NCI-H2107 (cell line): ENCODE measurements at places on chromosomes 7 and 10.

DNA sequence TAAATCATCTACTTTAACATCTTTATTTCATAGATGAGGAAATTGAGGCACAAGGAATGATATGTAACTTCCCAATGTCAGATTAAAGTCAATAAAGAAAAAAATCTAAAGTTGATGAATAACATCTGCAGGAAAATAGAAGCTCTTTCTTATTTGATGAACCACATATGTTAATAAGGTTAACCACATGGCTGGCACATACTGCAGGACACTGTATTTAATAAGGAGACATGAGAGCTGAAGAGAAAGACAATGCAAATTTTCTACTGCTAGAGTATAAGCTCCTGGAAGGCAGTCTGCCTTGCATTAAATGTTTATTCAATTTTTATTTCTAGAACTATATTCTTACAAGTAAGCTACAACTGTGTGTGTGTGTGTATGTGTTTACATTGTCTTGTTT lies 4.4 kb downstream of the RAB11FIP2 start:
- DNase-seq, result no peak

DNA sequence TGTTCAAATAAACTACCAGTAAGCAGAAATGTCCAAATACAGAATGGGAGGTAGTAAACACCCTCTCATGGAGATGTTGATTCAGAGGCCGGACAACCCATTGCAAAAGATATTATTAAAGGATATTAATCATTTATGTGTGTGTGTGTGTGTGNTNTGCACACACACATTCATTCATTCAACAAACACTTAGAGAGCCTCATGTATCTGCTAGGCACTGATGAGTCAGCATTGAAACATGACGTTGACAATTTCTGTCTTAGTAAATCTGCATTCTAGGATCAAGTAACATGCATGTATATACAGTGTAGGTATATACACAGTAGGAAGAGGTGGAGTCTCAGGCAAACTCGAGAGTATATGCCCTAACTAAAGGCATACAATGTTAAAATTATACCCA lies 187.0 kb downstream of the ZNF365 start:
- DNase-seq, result no peak

DNA sequence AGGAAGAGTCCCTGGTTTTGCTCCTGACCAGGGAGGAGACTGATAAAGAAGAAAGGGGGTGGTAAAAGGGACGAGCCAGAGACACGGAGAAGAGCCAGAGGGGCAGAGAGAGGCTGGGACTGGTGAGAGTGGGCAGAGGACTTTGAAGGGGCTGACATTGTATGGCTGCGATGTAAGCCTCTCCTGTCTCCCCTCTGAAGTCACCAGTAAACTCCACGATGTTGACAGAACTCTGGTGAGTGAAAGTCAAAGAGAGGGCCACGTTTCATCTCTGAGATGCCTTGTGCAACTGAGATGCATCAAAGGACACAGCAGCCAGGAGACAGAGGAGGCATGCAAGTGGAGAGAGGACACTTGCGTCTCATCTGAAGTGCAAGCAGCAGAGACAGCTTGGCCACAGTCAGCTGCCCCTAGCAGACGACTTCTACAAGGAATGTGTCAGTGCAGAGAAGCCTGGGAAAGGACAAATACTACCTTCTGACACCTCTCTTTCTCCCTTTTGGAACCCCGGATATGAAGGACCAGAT lies 54.3 kb downstream of the SMKR1 start:
- DNase-seq, result no peak

- no peak for DNase-seq
Measured at GRCh38 chr7:15461576-15461975, 100.2 kb downstream of the AGMO start.

DNA sequence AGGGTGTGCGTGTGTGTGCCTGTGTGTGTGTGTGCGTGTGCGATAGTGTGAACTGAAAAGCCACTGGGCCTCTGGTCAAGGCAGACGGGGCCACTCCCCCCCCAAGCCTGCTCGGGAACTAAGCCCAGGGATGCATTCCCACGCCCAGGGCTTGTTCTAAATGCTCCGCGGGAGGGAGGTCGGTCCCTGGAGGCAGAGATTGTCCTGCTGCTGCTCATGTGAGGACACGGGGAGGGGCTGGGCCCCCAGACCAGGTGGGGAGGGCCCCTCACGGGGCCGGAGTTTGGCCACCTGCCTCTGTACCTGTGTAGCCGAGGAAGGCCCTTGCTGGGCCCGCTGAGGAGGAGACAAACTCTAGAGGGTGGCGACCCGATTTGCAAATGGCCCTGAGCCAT lies 93.9 kb downstream of the PDGFA start:
- no peak for DNase-seq

DNA sequence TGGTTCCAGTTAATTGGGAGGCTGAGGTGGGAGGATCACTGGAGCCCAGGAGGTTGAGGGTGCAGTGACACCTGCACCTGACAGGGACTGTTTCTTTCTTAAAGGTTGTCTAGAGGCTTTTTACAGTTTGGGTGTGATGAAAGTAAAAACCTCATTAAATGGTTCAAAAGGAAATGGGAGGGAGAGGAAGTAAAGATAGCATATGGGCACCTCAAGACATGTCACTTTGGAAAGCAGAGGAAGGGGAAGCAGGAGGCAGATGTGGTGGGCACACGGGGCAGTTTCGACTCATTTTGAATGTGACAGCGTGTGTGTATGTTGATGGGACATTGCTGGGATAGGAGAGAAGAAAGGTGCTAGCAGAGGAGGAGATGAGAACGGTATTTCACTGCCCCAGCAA lies 203.1 kb downstream of the MLLT10 start:
- DNase-seq, result no peak

DNA sequence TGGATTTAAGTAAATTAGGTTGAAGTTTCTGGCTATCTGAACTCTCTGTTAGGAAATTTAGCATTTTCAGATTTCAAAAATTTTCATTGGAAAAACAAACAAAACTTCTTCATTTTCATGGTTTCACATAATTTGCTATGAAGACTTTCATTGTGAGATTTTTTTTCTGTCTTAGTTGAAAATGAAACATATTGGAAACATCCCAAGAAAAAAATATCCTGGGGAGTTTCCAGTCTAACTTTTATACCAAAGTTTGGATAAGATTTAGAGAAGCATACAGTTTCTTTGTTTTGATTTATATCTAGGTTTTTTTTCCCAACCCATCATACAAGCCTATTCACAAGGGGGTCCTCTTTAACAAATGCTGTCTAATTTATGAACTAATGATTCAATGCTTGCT lies 300.5 kb upstream of the SEMA3A start:
- no peak for DNase-seq

DNA sequence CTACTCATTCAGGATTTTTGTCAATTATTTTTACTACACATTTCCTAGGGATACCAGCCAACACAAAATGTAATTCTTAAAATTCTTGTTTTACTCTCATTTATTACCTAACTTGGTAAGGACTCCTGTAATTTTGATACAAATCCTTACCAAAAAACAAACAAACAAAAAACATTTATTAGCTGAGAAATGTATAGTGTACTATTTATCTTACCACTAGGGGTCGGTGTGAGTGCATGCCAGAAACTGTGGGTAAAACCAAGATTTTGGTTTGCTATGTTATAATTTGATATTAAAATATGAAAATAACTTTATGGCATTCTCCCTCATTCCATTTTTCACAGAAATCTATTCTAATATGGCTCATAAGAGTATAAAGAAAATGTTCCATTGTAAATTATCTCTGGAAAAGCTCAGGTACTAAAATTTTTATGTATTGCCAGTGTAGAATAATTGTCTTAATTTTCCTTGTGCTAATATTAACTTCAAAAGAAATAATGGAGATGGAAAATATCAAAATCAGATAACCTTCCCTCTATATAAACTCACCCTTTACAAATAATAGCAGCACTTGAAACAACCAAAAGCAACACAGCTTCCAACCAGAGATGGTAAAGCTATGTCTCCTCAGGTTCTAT lies 290.8 kb upstream of the PCDH15 start:
- DNase-seq, result no peak

DNA sequence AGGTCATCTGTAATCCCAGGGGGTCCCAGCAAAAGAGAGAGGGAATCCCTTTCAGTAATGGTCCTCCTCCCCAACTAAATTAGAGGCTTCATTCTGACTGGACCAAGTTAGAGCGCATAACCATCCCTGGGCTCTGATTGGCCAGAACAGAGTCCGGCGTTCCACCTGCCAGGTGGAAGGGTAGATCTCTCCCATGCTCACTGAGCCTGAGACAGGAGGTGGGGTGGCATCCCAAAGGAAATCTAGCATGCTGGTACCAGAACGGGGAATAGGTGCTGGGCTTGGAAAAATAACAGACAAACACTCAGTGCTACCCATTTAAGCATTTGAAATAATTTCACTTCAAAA lies 21.0 kb upstream of the TSPAN33 start:
- no peak for DNase-seq

- DNase-seq, result no peak
Measured at GRCh38 chr10:63260103-63260859, 127.2 kb downstream of the NRBF2 start.

GRCh38 chr10:3222626-3223025 lies 50.0 kb upstream of the PITRM1 start:
- no peak for DNase-seq

GRCh38 chr7:98021588-98022351 lies 31.8 kb upstream of the OCM2 start:
- DNase-seq, result peak; percentile 73

- DNase-seq, result no peak
Measured at GRCh38 chr10:93075369-93076221, 1.9 kb downstream of the CYP26A1 start.

DNA sequence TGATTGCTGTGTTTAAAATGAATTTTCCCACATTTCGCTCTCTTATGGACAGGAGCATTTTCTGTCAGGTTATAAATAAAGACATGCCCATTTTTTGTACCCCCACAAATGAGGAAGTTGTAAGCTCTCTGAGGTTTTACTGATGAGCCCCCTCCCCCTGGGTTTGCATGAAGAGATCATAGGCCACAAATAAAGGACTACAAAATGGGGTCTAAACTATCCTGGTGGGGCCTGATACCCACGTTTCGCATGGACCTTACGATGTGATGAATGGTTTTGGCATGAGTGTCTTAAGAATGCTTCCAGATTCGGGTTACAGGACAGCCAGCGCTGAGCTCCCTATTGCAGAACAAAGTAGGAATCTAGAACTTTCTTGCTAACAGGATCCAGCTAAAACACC lies 5.8 kb downstream of the IKZF1 start:
- no peak for DNase-seq

GRCh38 chr10:49499305-49499851 lies 39.5 kb downstream of the ERCC6 start:
- DNase-seq, result no peak

GRCh38 chr7:62361-63116 lies 129.8 kb upstream of the FAM20C start:
- DNase-seq, result no peak

DNA sequence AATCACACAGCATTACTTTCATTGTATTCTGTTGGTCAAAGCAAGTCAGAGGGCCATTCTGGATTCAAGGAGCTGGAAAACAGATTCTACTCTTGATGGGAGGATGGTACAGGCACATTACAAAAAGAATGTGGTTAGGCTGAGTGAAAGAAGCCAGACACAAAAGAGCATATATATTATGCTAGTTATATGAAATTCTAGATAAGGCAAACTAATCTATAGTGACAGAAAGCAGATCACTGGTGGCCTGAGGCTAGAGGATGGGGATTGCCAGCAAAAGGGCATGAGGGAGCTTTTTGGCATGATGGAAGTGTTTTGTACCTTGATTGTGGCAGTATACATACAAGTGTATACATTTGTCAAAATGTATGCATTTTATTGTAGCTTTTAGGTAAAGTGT lies 96.8 kb downstream of the SPAG6 start:
- DNase-seq, result no peak

DNA sequence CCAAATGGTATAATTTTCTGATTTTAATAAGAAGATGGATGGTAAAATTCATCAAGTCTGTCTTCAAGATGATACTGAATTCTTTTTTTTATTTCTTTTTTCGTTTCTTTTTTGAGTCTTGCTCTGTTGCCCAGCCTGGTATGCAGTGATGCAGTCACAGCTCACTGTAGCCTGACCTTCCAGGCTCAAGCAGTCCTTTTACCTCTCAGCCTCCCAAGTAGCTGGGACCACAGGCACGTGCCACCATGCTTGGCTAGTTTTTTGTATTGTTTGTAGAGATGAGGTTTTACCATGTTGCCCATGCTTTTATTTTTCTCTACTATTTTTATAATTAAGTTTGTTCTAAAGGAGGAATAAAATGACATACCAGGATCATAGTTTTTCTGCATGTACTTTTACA lies 52.1 kb upstream of the HELLS start:
- DNase-seq, result no peak

DNA sequence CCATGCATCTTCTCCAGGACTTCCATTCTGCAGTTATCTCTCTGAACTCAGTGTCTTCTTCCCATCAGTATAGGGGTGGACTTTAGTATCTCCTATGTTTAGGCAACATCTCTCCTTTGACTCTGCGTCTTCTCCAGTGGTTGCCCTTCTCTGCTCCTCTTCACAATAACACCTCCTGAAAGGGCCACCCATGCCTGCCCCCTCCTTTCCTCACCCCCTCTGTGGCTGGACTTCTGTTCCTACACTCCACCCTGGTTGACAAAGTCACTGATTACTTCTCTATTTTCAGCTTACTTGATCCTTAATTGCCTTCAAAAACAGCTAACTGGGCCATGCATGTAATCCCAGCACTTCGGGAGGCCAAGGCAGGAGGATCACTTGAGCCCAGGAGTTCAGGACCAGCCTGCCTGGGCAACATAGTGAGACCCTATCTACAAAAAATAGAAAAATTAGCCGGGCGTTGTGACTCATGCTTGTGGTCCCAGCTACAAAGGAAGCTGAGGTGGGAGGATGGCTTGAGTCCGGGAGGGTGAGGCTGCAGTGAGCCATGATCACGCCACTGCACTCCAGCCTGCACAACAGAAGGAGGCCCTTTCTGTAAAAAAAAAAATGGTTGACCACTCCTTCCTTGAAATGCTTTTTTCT lies 13.7 kb downstream of the SRGN start:
- no peak for DNase-seq

- DNase-seq, result no peak
Measured at GRCh38 chr7:148561099-148561498, 29.5 kb upstream of the C7orf33 start.
